Heart right ventricle (tissue), 16 donors: ENCODE measurements at places on chromosomes 13 and 19.

DNA sequence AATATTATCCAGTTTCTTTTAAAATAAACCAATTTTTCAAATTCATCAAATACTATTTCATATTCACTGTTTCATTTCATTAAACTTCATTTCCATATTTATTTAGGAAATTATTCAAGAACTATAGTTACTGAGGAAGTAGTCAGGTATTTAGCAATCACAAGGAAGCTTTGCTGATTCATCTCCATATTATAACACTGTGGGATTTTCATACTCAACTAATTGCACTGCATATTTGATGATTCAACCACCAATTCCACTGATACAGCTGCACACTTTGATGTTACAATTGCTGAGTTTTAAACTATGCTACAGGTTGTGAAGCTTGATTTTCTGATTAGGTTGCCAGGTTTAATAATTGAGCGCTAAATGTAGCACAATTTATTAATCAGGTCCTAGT, 556.8 kb upstream of the SLITRK1 start:
- DNase-seq, result no peak

DNA sequence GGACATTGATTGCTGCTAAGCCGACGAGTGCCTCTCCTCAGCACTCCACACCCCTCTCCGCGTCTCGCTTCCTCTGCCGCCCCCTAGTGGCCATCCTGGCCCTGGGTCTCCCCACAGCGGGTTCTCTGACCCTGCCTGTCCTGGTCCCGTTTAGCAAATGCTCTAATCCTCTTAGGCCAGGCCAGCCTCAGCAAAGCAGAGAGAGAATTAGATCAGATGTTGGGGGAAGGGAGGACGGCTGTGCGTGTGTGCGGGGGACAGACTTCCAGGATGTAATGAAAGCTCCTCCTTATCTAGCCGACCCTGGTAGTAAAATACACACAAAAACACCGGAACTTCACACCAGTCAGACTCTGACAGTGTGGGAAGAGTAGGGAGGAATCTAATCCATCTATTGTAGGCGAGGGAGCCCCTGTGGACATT, 4.5 kb downstream of the TPRX2 start:
- peak; percentile 84 for DNase-seq

- DNase-seq, result no peak
These were observed 1256.6 kb upstream of the ATXN8OS start for GRCh38 chr13:68851026-68851425.

GRCh38 chr19:29525901-29526729, at the start of gene VSTM2B:
Gene VSTM2B, plus strand, starts transcription at chr19:29525994. Its CDS starts 590 bp downstream, at chr19:29526584.
- DNase-seq, result no peak

- no peak for DNase-seq
These were observed 423.8 kb downstream of the KLF5 start for GRCh38 chr13:73482556-73482955.

DNA sequence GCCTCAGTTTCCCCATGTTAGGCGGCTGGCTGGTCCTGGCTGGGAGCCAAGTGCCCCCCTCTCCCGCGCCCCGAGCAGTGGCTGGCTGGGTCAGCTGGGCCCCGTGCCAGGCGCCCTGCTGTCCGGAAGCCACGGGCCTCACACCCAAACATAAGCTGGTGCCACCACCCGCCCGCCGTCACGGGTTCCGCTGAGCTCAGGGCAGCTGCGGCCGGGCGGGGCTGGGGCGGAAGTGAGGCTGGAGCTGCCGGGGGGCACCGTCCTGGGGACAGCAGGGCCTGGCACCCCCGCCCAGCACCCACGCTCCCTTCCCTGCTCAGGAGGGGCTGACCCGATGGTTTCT, 19.3 kb downstream of the HCN2 start:
- DNase-seq, result peak; percentile 62

- no peak for DNase-seq
These were observed 17.6 kb upstream of the GSX1 start for GRCh38 chr13:27774651-27775050.

GRCh38 chr19:12969292-12969988, at the start of gene DAND5:
Gene DAND5, plus strand, starts transcription at chr19:12969576. Its CDS starts 85 bp downstream, at chr19:12969661.
- DNase-seq, result peak; percentile 68

DNA sequence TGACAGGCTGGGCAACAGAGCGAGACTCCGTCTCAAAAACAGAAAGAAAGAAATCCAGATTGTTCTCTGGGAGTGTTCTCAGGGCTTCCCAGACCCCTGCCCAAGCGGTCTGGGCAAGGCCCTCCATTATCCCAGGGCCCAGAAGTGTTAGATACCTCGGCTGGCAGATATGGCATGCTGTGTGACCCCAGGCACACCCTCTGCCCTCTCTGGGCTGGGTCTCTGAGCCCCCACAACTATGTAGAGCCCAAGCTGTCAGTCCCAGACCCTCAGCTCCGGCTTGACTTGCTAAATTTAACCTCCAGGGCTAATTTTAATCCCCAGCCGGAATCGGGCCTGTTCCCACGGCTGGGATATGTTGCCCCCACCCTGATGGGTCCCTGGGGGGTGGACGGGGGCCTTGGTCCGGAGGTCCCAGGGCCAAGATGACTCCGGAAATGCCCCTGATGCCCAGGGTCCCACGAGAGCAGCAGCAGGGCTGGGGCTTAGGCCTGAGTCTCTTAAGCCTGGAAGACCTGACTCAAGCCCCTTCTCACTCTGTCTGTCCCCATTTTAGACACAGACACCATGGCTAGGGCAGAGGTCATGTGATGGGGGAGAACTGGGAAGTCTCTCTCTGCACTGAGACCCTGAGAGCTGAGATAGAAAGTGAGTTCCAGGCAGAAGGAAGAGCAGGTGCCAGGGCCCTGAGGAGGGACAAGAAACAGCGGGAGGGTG, 14.5 kb upstream of the TMEM161A start:
- DNase-seq, result no peak

GRCh38 chr13:106594980-106595379, 27.0 kb upstream of the ARGLU1 start:
- DNase-seq, result no peak

DNA sequence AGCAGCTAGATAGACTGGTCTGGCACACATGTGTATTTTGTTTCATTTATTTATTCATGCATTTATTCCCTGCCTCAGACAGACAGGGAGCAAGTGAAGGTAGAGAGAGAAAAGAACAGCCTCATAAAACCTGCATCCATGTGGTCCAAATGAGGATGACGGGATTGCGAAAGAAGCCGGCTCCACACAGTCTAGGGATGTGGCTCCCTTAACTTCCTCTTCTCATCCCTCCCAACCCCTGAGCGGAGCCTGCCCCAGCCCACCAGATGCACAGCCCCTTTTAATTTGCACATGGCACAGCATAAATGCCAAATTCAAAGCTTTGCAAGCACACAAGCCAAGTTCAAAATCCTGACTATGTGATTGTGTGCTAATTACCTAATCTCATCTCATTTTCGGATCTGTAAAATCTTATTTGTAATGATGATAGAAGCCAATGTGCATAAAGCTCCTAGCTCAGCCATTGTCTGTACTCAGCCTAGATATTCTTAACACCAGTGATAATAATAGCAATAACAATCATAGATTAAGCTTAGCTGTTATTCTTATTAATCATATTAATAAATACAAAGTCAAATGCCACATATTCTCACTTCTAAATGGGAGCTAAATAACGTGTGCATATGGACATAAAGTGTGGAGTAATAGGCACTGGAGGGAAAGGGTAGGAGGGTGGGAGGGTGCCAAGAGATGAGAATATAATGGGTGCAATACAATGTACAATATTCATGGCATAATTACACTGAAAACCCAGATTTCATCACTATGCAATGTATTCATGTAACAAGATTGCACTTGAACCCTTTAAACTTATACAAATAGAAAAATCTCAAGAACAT, 156.3 kb downstream of the DCT start:
- DNase-seq, result no peak
